ENCODE measurements at places on chromosomes 4 and X.
A peak's percentile ranks its signal among the peaks of the same experiment; 100 is the strongest.

- H3K4me1 ChIP-seq = no peaks in the 10 kb centered on the region
- no peak overlapping the region for H3K27ac ChIP-seq
- no peak for DNase-seq
- peaks cover 2% of the 10 kb centered on the region for H3K36me3 ChIP-seq
- H3K27me3 ChIP-seq = no peaks in the 10 kb centered on the region
- H3K4me3 ChIP-seq = no peak overlapping the region
Observed at GRCh38 chrX:63661676-63662075, 123.3 kb downstream of the ARHGEF9 start.

DNA sequence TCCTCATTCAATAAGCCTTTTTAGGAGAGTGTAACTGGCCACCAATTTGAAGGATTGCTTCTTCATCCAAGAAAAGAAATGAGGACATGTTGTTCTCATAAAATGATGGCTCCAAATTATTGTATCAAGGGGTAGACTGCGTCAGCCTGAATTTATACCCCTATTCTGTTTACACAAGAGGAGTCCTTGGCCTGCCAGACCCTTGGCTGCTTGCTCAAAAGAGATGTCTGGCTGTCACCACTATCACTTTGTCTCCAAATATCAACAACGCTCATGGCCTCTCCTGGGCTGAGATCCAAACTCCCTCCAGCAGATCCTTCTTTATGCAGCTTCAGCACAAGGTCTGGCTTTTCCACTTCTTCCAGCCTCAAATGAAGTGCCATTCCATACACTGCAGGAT lies 127.9 kb downstream of the OR13H1 start:
- DNase-seq = no peak
- no peaks in the 10 kb centered on the region for H3K36me3 ChIP-seq
- H3K4me1 ChIP-seq = no peaks in the 10 kb centered on the region
- H3K4me3 ChIP-seq = no peak overlapping the region

GRCh38 chr4:159551281-159551680 lies 448.4 kb downstream of the RAPGEF2 start:
- no peaks in the 10 kb centered on the region for H3K4me1 ChIP-seq
- H3K36me3 ChIP-seq = no peaks in the 10 kb centered on the region
- H3K27me3 ChIP-seq = no peaks in the 10 kb centered on the region

DNA sequence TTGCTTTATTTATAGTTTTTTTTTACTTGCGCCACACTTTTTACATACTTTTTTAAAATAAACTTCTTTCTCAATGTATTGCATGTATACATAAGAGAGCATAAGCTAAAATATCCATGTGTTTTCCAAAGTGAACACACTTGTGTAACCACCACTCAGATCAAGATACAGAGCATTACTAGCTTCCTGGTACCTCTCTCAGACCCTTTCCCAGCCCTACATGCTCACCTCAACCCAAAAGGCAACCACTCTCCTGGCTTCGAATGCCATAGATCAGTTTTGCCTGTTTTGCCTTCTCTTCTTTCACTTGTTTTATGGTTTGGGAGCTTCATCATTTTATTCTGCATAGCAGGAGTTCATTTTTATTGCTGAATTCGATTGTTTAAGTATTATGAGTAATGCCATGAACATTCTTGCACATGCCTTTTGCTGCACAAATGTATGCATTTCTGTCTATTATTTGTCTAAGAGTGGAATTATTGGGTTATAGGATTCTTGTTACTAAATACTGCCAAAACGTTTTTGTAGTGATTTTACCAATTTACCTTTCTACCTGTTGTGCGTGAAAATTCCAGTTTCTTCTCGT lies 45.9 kb upstream of the NUDT6 start:
- H3K4me3 ChIP-seq = no peak overlapping the region
- no peaks in the 10 kb centered on the region for H3K36me3 ChIP-seq
- no peak overlapping the region for H3K27ac ChIP-seq
- H3K4me1 ChIP-seq = no peaks in the 10 kb centered on the region
- no peak for DNase-seq
- no peaks in the 10 kb centered on the region for H3K27me3 ChIP-seq

DNA sequence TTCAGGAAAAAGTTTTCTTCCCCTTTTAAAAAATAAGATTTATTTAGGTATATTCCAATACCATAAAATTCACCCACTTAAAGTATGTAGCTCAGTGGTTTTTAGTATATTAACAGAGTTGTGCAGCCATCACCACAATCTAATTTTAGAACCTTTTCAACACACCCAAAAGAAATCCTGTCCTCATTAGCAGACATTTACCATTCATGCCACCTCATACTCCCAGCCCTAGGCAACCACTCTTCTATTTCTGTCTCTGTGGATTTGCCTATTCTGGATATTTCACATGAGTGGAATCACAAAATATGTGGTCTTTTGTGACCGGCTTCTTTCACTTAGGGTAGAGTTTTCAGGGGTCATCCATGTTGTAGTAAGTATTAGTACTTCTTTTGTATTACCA lies 7.4 kb downstream of the ZNF81 start:
- H3K27me3 ChIP-seq = no peaks in the 10 kb centered on the region
- DNase-seq = no peak
- H3K36me3 ChIP-seq = no peaks in the 10 kb centered on the region
- H3K4me1 ChIP-seq = no peaks in the 10 kb centered on the region
- H3K4me3 ChIP-seq = no peak overlapping the region

GRCh38 chrX:153701706-153702105 lies 14.0 kb downstream of the SLC6A8 start:
- H3K27ac ChIP-seq = no peak overlapping the region
- no peaks in the 10 kb centered on the region for H3K27me3 ChIP-seq
- no peaks in the 10 kb centered on the region for H3K36me3 ChIP-seq
- no peaks in the 10 kb centered on the region for H3K4me1 ChIP-seq

DNA sequence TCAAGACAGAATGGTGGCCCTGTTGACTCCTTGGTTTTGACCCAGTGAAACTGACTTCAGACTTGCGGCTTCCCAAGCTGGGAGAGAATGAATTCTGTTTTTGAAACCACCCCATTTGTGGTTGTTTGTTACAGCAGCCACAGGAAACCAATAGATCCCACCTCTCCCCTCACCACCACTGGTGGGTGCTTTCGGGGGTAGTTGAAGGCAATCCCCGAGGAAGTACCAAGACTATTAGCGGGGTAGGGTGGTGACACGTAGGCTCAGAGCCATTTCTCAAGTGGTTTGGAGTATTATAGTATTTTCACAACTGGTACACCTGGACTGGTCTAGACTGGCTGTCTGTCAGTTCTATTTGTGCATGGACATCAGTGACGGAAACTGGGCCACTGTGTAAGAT lies 189.1 kb upstream of the RBPJ start:
- H3K4me1 ChIP-seq = no peaks in the 10 kb centered on the region
- no peak overlapping the region for H3K27ac ChIP-seq
- no peaks in the 10 kb centered on the region for H3K27me3 ChIP-seq
- DNase-seq = no peak
- H3K4me3 ChIP-seq = no peak overlapping the region

DNA sequence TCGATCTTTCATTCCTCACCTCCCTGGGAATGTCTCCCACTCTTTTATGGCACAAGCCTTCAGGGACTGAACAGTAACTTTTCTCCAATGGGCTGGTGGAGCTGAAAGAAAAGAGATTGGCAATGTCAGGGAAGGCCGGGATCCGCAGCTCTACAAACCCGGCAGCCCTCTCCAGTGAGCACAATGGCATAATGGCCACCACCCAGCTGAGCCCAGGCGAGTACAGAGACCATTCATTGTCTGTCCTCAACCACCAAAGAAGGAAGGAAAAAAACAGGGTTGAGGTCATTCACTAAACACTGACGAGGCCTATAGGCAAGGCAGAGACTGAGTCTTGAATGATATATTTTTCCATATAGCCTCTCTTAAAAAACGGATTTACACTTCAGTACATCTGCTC lies 3.6 kb downstream of the GEMIN8 start:
- H3K4me1 ChIP-seq = no peaks in the 10 kb centered on the region
- no peak for DNase-seq
- H3K27ac ChIP-seq = peak overlapping the region; percentile 57
- H3K36me3 ChIP-seq = no peaks in the 10 kb centered on the region

- H3K27ac ChIP-seq = no peak overlapping the region
- no peaks in the 10 kb centered on the region for H3K4me1 ChIP-seq
- H3K36me3 ChIP-seq = no peaks in the 10 kb centered on the region
- no peak overlapping the region for H3K4me3 ChIP-seq
Observed at GRCh38 chrX:3589474-3589873, 124.0 kb downstream of the PRKX start.

DNA sequence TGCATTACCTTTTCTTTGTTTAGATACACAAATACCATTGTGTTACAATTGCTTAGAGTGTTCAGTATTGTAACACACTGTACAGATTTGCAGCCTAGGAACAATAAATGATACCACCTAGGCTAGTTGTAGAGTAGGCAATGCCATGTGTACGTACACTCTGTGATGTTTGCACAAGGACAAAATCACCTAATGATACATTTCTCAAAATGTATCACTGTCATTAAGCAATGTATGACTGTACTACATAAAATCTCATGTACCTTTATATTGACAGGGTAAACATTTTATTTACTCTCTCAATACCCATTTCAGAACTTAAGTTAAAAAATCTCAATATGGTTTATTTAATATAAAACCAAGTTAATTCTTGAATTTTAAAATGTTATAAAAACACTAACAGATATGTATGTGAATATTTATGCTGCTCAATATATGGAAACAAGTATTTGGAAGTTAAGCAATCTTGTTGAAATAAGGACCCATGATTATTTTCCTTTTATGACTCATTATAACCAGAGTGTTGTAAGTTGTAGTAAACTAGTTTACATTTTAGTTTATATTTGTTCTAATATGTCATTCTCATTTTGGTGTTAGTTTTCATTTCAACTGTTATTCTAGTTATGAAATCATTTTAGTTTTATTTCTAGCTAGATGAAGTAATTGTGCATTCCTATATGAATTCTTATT lies 409.2 kb downstream of the TLL1 start:
- H3K4me1 ChIP-seq = no peaks in the 10 kb centered on the region
- no peaks in the 10 kb centered on the region for H3K27me3 ChIP-seq
- no peak for DNase-seq
- no peaks in the 10 kb centered on the region for H3K36me3 ChIP-seq

DNA sequence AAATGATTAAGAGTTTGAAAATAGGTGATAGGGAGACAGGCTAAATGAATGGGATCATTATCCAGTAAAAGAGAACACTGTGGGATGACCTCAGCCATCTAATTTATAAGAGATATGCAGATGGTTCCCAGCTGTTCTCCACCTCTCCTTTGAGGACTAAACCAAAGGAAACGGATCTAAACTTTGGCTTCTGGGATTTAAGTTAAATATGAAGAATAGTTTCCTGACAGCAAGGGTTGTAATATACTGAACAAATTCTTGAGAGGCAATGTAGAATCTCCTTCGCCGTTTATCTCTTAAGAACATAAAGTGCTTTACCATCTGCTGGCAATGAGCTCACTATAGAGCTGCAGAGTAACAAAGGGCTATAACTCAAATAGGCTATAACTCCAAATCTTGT lies 35.4 kb upstream of the HPGDS start:
- no peaks in the 10 kb centered on the region for H3K4me1 ChIP-seq
- H3K27ac ChIP-seq = no peak overlapping the region
- H3K27me3 ChIP-seq = no peaks in the 10 kb centered on the region
- no peaks in the 10 kb centered on the region for H3K36me3 ChIP-seq

GRCh38 chrX:44227991-44228390 lies 115.5 kb downstream of the EFHC2 start:
- H3K27ac ChIP-seq = no peak overlapping the region
- H3K36me3 ChIP-seq = no peaks in the 10 kb centered on the region
- no peaks in the 10 kb centered on the region for H3K27me3 ChIP-seq
- DNase-seq = no peak

DNA sequence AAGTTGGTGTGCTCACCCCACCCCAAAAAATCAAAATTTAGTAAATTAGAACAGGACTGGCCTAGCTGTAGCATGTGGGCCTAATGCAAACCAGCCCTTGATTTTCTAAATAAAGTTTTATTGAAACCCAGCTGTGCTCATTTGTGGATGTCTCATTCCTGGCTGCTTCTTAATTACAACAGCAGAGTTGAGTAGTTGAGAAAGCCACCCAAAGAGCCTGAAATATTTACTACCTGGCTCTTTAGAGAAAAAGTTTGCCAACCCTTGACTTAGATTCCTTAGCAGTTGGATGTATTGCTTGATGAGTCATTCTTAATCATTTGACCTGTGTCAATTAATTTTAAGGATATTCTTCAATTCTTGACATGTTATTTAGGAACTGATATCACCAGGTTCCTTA lies 168.3 kb upstream of the PUDP start:
- no peaks in the 10 kb centered on the region for H3K36me3 ChIP-seq
- no peaks in the 10 kb centered on the region for H3K4me1 ChIP-seq
- no peak overlapping the region for H3K4me3 ChIP-seq
- no peak overlapping the region for H3K27ac ChIP-seq
- DNase-seq = no peak
- no peaks in the 10 kb centered on the region for H3K27me3 ChIP-seq

DNA sequence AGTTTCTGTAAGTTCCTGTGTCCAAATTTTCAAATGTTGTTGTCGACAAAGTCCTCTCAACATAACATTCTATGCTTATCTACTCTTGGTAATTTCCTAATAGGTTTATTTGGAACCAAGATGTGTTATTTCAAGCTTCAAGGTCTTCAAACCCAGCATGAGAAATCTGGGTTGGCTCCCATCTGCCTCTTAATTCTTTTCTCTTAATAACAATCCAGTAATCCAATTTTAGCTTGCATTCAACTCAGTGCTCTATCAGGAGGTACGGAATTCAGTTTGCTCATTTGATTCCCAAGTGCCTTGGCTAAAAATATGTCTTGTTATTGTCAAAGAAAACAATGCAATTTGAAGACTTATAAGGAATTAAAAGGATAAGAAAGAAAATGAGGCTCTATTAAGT lies 235.5 kb upstream of the MID1 start:
- no peak overlapping the region for H3K27ac ChIP-seq
- H3K4me1 ChIP-seq = no peaks in the 10 kb centered on the region
- H3K27me3 ChIP-seq = no peaks in the 10 kb centered on the region
- H3K36me3 ChIP-seq = no peaks in the 10 kb centered on the region
- no peak for DNase-seq
- H3K4me3 ChIP-seq = no peak overlapping the region

- peaks cover 5% of the 10 kb centered on the region for H3K4me1 ChIP-seq
- H3K36me3 ChIP-seq = no peaks in the 10 kb centered on the region
- no peak overlapping the region for H3K4me3 ChIP-seq
- no peak for DNase-seq
Observed at GRCh38 chr4:173258866-173259265, 75.3 kb downstream of the HMGB2 start.

DNA sequence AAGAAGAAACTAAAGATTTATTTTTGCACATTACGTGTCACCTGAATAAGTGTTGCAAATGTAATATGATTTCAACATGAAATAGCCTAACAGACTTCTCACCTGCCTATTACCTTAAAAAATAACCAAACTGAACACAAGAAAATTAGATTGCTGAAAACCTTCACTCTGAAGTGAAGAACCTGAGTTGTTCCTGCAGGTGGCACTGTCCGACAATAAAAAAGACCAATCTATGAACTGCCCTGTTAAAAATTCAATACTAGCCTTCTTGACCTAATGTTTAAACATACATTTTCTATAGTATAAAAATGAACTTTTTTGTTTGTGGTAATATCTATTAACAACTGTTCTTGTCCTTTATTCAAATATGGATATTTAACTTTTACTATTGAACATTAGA lies 69.2 kb upstream of the PNPLA4 start:
- no peak overlapping the region for H3K27ac ChIP-seq
- H3K4me1 ChIP-seq = peaks cover 2% of the 10 kb centered on the region
- H3K27me3 ChIP-seq = no peaks in the 10 kb centered on the region
- no peak for DNase-seq
